NCI-H1436 (cell line): ENCODE measurements at places on chromosomes 6 and 20.

GRCh38 chr20:59780494-59781185, 152.8 kb downstream of the SYCP2 start:
- DNase-seq = no peak

DNA sequence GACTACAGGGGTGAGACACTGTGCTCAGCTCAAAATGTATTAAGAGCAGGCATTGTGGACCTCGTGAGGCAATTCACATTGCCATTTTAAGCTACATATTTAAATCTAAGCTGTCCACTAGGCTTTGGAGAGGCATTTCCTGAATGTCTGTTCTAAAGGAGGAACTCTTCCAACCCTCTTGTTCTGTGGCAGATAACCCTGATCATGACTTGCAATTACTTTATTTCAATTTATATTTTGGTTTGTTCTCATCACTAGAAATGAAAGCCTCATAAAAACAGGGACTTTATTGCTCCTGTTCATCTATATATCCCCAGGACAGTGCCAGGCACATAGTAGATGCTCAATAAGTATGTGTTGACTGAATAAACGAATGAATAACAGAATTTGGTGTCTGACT, 84.0 kb upstream of the SALL4 start:
- no peak for DNase-seq

- DNase-seq = no peak
Observed at GRCh38 chr6:33424855-33425667, 5.2 kb downstream of the SYNGAP1 start.

GRCh38 chr20:17646209-17646960, 35.7 kb downstream of the RRBP1 start:
- peak; percentile 61 for DNase-seq

DNA sequence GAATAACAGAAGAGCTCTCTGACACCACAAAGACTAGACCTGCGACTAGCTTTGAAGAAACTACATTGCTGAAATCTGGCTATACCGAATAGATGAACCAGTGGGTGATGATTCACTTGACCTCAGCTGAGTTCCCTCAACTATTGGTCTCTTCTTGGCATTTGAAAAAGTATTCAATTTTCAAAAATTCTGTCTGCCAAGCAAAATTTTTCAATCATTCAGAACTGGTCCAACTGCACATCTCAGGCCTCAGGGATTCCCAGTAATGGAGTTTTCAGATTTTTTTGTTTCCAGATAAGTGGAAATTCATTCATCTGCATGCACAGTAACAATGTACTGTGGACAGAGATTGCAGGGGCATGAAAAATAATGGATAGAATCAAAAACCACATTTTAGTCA, 121.4 kb upstream of the NAA20 start:
- DNase-seq = no peak

GRCh38 chr20:37598575-37599342, 71.1 kb upstream of the BLCAP start:
- DNase-seq = peak; percentile 58

- DNase-seq = peak; percentile 48
Observed at GRCh38 chr20:58231683-58232082, 3.2 kb upstream of the ANKRD60 start.

DNA sequence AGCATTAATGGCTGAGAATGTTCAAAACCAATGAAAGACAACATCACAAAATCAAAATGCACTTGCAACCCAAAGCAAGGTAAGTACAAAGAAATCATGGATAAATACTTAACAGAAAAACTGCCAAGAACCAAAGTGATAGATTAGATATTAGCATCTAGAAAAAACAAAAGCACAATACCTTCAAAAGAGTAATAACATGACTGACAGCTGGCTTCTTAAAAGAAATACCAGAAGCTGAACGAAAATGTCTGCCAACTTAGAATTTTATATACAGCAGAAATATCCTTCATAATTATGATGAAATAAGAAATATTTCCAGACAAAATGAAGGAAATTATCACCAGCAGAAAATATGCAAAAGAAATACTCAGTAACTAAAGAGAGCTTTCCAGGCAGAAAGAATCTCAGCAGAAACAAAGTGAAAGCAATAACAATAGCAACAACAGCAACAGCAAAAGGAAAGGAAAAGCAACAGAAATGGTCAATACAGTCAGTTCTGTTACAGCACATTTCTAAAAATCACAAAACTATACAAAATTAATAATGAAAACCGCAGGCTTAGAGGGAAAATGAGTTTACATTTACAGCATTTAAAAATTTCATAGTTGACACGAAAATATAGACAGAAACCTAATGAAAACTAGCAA, 121.5 kb upstream of the MAN1A1 start:
- no peak for DNase-seq

- no peak for DNase-seq
Observed at GRCh38 chr6:10205120-10205519, 209.8 kb downstream of the TFAP2A start.

DNA sequence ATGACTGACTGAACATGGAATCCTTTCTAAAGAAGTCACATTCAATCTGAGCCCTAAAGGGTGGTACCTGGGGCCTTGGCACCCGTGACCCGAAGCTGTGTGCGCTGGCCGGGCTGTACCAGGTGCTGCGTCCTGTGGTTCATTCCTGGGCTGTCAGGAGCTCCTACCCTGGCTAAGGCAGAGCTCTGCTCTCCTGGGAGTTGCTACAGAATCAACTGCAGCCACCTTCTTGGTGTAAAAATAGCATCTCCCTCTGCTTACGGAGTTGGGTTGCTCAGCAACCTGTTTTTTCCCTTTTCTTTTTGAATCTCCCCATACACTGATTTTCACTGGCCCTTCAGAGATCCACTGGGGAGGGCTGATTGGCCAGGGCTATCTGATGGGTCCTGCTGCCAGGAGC, 236.6 kb upstream of the PDE10A start:
- no peak for DNase-seq
